Effector CD4-positive, alpha-beta T cell (primary cell): ENCODE measurements at places on chromosomes 6 and 20.

DNA sequence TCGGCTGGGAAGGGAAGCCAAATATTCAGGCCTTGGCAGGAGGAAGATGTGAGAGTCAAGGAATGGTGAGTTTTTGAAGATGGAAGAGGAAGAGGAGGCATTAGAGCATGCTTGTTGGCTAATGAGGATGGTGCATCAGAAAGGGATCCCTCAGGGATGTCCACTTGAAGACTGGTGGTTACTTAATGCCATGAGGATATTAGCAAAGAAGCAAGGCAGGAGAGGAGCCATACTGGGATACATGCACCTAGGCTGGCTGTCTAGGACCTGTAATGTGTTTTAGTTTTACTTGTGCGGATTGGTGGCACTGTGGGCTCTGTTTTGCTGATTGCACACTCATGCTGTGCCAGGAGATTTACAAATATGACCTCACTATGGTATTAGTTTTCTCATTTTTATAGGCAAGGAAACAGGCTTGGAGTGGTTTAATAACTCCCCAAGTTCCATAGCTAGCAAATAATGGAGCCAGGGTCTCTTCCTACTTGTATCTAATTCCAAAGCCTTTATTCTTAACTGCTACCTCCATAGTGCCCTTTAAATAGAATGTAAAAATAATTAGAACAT is 37.8 kb downstream of the NCOA7 start:
- no peak for DNase-seq

- no peak for DNase-seq
Observed at GRCh38 chr6:159572439-159573110, 120.5 kb downstream of the SOD2 start.

DNA sequence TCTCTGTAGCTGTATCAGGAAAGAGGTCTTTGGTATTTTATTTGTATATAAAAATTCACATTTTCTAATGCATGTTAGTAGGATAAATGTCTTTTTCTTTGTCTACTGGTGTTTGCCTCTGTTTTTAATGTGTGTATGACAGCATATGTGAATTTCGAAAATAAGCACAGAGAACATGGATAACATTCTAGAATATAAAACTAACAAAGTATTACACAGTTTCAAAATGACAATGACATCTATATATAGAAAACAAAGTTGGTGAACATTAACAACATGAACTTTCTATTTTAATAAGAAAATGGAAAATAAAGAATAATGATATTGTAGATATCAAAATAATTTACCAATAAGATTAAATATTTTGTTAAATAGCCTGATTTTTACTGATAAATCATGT is 608.0 kb downstream of the COL12A1 start:
- no peak for DNase-seq

GRCh38 chr6:13071550-13072345 is 256.6 kb downstream of the TBC1D7 start:
- DNase-seq = no peak

- no peak for DNase-seq
Observed at GRCh38 chr6:156009656-156010055, 554.0 kb upstream of the NOX3 start.

DNA sequence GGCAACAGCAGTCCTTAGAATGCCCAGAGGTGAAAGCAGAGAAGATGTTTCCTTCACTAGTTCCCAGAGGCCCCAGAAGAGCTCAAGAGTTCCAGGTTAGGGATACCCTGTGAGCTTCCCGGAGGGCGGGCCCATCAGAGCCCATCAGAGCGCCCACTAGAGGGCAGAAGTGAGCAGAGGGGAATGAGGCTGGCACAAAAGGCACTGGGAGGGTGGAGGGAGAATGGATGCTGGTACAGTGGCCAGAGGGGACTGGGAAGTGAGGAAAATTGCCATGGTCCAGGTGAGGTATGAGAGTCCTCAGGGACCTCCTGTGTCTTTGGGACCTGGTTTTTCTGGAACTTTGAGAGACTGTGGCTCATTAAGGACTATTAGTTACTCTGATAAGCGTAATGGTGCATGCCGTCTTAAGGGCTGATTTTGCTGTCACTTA is 57.3 kb downstream of the LINC00237 start:
- peak; percentile 30 for DNase-seq

GRCh38 chr20:1494436-1494835 is 3.2 kb upstream of the SIRPB2 start:
- DNase-seq = no peak

- DNase-seq = no peak
Observed at GRCh38 chr6:168005796-168006195, 8.3 kb downstream of the KIF25 start.

DNA sequence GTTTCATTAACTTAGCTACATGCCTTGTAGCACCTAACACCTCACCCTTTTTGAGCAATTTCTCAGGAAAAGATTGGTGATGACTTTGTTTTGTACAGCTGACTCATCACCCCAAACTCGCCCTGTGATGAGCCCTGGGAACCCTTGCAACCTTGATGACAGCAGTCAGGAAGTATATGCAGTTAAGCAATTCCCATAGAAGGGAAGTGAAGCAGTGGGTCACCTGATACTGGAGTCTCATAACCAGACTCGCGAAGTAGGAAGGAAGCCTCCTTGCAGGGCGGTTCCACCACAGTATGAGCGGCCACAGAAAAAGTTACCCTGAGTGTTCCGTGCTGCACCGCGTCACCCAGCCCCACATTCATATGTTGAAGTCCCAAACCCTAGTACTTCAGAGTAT is 82.0 kb upstream of the EDN1 start:
- no peak for DNase-seq

- no peak for DNase-seq
Observed at GRCh38 chr6:116409756-116410155, 39.0 kb downstream of the DSE start.

DNA sequence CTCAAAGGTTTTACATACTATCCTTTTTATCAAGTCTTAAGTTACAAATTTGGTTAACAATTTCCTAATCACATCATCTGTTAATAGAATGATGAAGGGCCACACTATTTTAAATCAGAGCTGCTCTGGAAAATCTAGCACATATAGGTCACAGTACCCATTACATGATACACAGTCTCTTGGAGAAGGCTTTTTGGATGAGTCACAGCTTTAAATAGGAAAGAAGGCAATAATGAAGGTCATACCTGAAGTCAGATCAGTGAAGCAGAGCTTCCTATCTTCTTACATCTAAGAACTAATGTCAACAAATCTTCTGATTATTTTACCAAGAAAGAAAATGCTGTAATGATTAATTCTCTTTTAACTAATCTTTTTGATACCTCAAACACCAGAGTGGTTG is 248.5 kb downstream of the BTBD9 start:
- DNase-seq = no peak

- no peak for DNase-seq
Observed at GRCh38 chr20:48626938-48627736, 200.7 kb downstream of the PREX1 start.

GRCh38 chr6:85473748-85474147 is 23.9 kb downstream of the NT5E start:
- DNase-seq = no peak

DNA sequence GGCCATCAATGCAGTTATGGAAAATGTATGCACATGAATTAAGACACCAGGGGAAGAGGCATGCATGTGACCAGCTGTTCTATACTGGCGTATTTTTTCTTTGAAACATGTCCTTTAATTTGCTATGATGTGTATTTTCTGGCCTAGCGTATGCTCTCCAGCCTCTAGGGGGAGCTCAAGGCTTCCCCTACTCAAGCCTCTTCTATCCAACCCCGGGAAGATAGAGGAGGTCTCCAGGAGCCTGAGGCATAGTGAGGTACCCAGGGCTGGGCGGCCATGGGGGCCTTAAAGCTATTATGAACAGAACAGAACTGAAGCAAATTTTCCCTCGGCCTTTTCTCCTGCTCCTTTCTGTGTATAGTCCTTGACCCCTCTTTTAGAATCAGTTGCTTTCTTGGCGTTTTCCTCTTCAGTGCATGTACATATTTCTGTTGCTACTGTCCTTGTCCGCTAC is 528.9 kb downstream of the MAFB start:
- no peak for DNase-seq

DNA sequence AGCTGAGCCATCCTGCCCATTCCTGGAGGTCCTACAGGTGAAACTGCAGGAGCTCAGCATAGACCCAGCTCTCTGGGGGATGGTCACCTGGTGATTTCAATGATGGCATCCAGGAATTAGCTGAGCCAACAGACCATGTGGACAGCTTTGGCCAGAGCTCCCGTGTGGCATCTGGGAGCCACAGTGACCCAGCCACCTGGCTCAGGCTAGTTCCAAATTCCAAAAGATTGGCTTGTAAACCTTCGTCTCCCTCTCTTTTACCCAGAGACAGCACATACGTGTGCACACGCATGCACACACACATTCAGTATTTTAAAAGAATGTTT is 44.0 kb downstream of the SIRPA start:
- no peak for DNase-seq

GRCh38 chr20:59412181-59412580 is 111.8 kb downstream of the EDN3 start:
- no peak for DNase-seq

DNA sequence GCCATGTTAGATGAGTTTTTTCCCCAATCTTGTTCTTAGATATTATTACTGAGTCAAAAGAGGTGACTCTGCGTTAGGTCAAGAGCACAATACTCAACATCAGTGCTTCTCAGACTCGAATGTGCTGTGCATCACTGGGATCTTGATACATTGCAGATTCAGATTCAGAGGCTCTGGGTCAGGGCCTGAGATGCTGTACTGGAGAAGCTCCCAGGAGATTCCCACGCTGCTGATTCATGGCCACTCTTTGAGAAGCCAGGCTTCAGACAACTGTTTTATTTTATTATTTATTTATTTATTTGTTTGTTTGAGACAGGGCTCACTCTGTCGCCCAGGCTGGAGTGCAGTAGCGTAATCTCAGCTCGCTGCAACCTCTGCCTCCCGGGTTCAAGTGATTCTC is 41.4 kb upstream of the ARID1B start:
- no peak for DNase-seq

DNA sequence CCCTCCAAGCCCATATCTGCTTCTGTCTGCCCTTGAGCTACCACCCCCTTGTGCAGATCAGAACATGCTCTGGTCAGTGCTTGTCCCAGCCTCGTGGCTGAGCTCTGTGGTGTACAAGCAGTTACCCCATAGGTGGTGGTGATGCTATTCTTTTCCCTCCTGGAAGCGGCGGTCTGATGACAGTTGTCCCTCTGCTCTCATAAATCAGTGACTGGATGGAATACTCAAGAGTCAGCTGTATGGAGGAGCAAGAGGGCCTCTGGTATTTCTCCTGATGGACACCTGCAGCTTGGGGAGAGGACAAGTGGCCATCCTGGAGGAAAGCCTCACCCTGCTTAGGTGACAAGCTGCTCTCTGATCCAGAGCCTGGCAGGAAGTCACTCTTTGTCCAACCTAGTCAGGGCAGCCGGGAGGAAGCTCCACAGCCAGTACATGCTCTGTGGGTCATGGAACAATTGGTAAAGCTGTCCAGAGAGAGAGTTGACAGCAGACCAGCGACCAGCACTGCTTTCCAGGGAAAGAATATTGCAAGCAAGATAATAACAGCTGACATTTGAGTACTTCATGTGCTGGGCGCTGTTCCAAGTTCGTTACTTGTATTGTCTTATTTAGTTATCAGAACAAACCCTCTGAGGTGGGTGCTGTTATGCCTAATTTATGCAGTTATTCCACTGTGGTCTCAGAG is 47.1 kb downstream of the SCAND1 start:
- DNase-seq = no peak

DNA sequence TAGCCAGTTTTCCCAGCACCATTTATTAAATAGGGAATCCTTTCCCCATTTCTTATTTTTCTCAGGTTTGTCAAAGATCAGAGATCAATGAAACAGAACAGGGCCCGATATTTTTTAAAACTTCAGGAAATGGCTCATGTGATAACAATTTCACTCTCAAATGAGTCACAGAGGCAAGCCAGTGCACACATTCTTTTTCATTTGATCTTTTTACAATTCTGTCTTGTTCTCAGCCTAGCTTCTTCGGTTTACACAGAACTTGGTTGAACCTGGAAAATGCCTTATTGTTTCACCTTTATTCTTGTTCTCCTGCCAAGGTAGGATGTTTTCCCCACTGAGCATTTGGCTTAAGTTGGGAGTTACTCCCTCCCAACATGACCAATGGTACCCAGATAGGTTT is 258.9 kb downstream of the COL12A1 start:
- no peak for DNase-seq

GRCh38 chr6:116366740-116367275 is 3.9 kb upstream of the DSE start:
- DNase-seq = no peak

- no peak for DNase-seq
Observed at GRCh38 chr6:73329201-73329600, 24.9 kb downstream of the DPPA5 start.

DNA sequence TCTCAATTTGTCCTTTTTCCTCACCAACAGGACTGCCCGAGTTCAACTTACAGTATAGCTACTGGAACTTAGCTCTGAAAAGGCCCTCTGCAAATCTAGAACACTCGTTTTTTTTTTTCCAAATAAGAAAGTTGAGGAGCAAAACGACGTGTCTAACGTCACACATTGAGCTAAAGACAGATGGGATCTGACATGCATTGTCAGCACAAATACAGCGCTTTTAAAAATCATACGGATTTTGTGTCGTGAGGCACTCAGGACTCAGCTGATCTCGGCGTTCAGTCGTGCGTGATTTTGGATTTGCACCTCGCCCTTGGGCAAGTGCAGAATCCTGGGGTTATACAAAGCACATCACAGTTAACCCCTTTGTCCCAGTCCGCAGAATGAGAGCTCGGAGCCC is 94.7 kb upstream of the ZNF322 start:
- no peak for DNase-seq

DNA sequence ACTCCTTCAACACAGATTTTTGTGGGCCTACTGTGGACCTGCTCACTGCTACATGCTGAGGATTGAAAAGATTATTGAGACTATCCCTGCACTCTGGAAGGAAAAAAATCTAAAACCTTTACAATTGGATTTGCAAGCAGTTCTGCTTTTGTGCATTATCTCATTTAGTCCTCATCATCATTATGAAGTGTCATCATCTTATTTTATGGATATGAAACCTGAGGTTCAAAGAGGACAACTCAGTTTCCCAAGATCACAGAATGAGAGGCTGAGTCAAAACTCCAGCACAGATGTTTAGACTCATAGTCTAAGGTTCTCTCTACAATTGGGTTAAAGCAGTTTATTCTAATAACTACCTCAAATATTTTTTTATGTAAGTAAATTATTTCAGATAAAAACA is 160.2 kb upstream of the MARCKS start:
- DNase-seq = no peak

- DNase-seq = no peak
Observed at GRCh38 chr6:111173341-111173740, 86.0 kb downstream of the SLC16A10 start.

GRCh38 chr6:141510803-141511202 is 621.9 kb upstream of the GJE1 start:
- no peak for DNase-seq

- no peak for DNase-seq
Observed at GRCh38 chr6:96542702-96543101, 20.2 kb upstream of the FHL5 start.

GRCh38 chr20:24245094-24245493 is 224.3 kb upstream of the SYNDIG1 start:
- no peak for DNase-seq

- no peak for DNase-seq
Observed at GRCh38 chr20:17854307-17854903, 114.2 kb downstream of the SNX5 start.
